ENCODE measurements at places on chromosomes 4 and X.

GRCh38 chr4:79862821-79863220 is 210.2 kb downstream of the ANTXR2 start:
- no peak for DNase-seq

- no peak for DNase-seq
Measured at GRCh38 chr4:186345184-186345583, 79.2 kb downstream of the F11 start.

GRCh38 chr4:108622022-108622421 is 1.6 kb downstream of the RPL34 start:
- no peak for DNase-seq

DNA sequence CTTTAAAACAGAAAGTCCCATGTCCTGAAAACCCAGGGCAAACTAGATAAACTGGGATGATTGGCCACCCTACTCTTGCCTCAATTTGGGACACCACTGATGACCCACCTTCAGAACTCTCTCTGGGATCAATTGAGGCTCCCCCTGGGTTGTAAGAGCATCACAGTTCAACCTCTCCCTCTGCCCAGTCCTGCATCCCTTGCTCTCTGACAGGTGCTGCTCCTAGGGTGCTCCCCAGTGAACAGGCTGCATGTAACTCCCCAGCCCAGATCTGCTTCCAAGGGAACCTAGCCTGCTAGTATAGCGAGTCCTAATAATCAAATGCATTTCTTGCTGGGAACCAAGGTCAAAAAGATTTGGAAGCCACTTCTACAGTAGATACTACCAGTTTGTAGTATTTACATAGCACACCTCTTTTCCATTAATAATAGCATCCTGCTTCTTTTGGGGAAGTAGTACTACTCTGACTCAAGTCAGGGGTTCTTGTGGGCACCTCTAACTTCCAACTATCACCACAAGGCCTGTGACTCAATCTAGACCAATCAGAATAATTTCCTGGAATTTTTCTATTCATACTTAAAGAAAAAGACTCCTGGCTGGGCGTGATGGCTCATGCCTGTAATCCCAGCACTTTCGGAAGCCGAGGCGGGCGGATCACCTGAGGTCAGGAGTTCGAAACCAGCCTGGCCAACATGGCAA is 42.1 kb upstream of the SPINK2 start:
- DNase-seq, result no peak

- no peak for DNase-seq
Measured at GRCh38 chr4:51845711-51846110, 2.8 kb downstream of the DCUN1D4 start.

DNA sequence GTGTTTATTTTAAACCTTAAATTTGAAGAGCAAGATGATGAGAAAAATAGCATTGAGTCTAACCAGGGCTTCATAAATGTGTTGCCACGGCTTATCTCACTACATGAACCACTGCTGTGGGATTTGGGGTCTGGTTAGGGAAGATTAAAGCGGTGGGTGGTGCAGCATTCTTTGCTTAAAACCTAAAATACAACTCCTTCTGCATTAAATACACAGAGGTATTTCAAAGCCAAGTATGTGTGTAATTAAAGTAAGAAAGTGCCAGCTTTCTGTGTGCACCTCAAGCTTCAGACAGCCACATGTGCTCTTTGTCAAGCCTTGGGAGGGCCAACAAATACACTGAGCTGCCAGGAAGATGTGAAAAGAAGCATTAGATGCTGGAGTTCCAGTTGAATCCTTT is 128.0 kb downstream of the CPE start:
- DNase-seq, result no peak

DNA sequence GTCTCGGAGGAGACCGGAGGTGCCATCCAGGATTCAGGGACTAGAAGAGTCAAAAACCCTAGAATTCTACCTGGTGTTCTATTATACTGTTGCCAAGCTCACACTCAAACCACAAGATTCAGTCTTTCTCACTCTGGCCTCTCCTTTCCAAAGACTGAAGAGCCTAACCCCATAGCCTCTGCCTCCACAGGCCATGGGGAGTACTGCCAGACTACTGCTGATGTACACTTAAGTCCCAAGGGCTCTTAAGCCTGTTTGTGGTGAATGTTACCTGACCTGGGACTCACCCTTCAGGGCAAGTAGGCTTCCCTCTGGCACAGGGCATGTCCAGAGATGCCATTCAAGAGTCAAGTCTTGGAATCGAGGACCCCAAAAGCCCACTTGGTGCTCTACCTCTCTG is 58.9 kb upstream of the IRS4 start:
- no peak for DNase-seq

DNA sequence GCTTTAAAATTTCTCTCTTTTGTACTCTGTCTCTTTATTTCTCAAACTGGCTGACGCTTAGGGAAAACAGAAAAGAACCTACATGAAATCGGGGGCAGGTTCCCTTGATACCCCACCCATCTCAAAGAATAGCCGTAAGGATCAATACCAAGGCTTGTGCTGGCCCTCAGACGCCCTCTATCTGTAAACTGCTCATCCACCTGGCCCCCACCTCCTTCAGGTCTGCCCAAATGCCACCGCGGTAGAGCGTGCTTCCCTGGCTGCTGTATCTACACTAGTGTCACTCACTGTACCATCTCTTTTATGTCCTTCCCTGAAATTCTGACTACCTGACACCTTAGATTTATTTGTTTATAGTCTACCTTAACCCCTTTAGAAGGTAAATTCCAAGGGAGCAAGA is 62.8 kb downstream of the SMIM20 start:
- DNase-seq, result no peak

DNA sequence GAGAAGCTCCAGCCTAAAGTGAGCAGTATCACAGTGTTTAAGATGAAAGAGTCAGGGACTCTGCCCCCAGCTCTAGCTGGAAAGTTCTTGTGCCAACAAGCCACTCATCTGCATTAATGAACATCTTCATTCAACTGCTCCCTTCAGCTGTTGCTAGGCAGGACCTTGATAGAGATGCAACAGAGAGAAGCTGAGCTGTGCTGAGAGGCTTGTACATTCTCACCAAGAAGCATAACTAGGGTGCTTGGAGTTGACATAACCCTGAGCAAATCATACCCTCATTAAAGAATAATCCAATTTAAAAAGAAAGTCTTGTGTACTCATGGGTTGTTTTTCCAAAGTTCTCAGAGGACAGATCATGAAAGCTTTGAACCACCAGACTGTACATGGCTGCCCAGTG is 63.2 kb downstream of the ATXN3L start:
- no peak for DNase-seq

DNA sequence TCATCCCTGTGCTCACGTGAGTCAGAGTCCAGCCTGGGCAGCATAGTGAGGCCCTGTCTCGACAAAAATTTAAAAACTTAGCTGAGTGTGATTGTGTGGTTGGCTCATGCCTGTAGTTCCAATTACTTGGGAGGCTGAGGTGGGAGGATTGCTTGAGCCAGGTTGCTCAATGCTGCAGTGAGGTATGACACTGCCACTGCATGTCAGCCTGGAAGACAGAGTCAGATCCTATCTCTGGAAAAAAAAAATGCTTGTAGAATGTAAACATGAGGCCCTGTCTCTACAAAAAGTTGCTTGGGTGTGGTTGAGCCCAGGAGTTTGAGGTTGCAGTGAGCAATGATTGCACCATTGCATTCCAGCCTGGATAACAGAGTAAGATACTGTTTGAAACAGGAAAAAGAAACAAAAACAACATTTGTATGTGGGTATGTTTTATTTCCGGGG is 11.3 kb upstream of the YTHDC1 start:
- peak; percentile 58 for DNase-seq

DNA sequence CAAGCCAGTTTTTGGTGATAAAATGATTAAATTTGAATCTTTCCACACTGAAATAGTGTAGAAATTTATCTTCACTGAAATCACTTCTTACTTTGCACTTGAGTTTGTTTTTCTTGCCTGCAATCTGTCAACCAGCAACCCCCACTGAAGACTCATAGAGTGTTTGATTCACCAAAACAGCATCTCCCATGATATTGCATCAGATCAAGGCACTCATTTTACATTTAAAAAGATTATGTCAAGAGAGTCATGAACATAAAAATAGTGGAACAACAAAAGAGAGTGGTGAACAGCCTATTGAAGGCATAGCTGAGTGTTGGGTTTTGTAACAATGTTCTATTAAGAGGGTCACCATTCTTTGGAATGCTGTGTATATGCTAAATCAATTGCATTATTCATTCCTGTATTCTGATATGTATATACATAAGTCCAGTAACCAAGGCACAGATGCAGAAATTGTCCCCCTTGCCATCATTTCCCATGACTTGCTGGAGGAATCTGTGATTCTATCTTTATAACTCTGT is 1934.9 kb downstream of the ARAP2 start:
- no peak for DNase-seq

DNA sequence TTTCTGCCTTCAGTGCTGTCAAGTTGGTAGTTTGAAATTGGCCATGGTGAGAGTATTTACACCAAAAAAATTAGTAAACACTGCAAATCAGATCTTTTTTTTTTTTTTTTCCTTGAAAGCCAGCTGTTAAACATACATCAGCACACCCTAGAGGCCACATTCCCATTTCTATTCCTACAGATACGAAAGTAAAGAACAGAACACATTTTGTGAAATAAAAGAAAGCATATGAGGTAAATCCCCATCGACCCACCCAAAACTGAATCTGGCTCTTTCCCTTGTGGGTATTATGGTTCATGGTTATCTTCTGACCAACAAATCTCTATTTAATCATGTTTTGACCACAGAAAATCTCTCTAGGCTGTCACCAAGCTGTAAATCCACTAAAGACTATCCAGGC is 41.8 kb upstream of the AP1AR start:
- DNase-seq, result peak; percentile 6

DNA sequence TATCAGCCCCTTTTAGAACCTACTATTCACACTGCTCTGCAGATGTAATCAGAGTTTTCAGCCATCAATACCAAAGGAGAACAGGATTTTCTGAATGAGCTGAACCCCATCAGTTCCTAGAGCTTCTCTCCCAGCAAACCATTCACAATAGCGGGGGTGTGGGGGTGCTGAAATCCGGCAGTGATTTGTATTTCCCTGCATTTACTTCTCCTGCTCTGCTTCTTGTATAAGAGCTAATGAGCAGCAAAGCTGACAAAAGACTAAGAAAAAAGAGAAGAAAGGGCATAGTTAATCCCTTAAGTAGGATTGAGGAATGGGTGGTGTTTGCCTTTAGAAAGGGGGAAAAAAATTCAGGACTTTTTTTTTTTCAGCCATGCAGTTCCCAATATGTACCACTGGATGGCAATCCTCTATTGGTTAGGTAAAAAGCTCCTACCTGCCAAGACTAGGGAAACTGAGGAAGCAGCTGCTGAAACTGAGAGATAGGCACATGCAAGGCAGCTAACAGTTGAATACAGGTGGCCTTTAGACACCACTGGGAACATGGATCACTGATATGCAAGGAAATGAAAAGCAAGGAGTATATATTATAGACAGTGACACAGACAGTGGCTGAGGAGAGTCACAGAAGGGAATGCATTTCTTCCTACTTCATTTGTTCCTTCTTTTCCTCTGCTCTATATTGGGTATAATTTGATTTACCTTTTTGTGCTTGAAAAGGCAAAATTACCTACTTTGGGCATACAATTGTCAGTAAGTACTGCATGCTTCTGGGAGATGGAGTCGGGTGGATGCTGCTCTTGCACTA is 217.9 kb downstream of the HS6ST2 start:
- DNase-seq, result no peak

DNA sequence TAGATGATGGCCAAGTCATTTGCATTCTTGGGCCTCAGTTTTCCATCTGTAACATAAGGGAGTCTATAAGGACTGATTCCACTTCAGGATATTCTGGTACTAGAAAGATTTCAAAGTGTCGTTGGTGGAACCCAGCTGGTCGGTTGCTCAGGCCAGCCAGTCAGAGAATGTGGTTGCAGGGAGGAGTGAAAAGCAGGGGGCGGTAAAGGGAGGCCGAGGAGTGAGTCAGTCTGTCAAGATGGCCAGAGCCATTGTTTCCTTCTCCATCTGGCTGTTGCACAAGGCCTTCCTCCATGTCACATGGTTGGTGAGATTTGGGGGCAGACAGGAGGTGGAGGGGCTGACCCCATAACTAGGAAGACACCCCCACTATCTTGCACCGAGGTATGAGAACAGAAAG is 38.2 kb downstream of the STARD8 start:
- peak; percentile 20 for DNase-seq
